ENCODE measurements at places on chromosomes 6 and 20. TPM values are rescaled to one million over a fixed set of nuclear protein-coding genes. Genes with fewer than 3 reads are reported as not detected.

- no peak for DNase-seq
Measured at GRCh38 chr6:157558049-157558448, 177.1 kb downstream of the ZDHHC14 start.

DNA sequence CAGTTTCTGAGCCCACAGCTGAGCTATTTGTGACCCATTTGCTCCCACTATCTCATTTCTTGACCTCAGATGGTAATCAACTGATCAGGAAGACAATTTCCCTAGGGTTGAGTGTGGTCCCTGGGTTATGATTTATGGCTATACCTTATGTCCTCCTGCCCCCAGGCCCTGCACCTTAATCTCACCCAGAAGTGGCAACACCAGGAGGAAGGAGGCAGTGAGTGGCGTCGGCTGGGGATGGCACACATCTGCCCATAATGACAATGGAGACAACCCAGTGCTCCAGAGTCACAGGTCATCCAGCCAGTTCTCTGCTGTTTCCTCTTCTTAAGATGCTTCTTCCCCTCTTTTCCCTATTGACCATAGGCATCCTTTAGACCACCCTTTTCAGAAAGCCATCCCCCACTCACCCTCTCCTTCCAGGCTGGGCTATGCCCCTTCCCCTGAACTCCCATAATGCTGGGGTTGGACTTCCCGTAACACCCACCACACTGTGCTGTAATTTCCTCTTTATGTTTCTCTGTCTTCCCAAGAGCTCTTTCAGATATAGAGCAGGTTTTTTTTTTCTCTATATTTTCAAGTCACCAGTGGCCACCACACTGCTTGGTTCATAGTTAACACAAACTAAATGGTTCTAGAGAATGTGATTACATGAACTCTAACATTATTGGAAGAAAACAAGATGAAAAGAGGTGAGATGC is 8.0 kb downstream of the TRIM10 start:
- DNase-seq, result no peak

DNA sequence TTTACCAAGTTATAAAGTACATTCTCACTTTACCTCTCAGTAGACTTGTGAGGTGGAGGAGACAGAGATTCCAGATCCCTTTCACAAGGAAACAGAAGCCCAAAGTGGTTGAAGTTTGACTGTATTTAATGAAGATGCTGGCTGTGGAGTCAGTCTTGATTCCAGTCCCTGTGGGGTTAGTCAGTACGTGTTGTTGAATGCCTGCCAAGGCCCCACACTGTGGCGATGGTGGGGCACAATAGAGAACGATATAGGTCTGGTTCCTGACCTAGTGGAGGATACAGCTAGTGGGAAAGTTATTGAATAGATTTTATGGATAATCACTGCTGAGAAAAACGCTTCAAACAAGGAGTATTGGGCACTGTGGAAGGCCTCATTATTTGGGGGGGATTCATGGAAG is 71.4 kb downstream of the LRRC1 start:
- no peak for DNase-seq

DNA sequence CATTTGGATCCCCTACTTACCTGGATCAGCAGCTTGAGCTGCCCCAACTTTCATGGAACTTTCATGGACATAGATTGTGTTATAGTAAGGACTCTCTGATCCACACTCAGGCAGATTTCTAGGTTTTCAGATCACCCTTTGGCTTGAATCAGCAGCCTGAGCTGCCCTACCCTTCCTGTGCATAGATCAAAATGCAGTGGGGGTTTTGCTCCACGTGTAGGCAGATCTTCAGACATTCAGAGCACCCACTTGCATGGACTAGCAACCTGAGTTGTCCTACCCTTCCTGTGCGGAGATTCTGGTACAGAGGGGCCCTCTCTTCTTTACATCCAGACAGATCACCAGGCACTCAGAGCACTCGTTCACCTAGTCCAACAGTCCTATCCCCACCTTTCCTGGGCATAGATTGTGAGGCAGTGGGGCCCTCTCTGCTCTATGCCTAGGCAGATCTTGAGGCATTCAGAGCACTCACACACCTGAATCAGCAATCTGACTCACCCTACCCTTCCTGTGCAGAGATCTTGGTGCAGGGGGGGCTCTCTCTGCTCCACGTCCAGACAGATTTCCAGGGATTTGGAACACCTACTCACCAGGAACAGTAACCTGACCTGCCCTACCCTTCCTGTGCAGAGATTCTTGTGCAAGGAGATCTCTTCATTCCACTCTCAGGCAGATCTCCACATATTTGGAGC is 705.2 kb upstream of the NRSN1 start:
- DNase-seq, result no peak

Gene BPI
- not detected for total RNA-seq

Gene TRAPPC3L
- total RNA-seq, result not detected
